ENCODE measurements at places on chromosomes 6 and 20.
A peak's percentile ranks its signal among the peaks of the same experiment; 100 is the strongest.

- no peak for DNase-seq
Observed at GRCh38 chr20:58088625-58089024, 139.8 kb downstream of the ANKRD60 start.

DNA sequence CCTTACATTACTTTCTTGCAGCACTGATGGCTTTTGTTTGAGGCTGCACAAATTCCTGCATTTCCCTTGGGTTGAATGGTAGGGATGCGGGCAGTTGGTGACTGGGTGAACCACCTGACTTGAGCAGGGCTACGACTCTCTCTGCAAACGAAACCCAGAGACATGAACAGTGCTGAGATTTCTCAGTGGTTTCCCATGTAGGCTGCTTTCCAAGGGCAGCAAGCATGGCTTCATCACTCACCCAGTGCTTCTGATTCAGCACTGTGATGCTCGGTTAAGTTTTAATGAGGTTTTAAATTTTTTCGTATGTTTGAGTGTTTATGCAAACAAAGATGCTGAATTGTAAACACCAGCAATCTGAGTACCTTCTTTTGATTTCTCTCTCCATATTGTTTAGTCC, 127.2 kb downstream of the MTHFD1L start:
- no peak for DNase-seq

GRCh38 chr6:67639161-67639560, 995.9 kb upstream of the ADGRB3 start:
- no peak for DNase-seq

- DNase-seq = no peak
Observed at GRCh38 chr6:35295521-35296315, 1.9 kb upstream of the DEF6 start.

DNA sequence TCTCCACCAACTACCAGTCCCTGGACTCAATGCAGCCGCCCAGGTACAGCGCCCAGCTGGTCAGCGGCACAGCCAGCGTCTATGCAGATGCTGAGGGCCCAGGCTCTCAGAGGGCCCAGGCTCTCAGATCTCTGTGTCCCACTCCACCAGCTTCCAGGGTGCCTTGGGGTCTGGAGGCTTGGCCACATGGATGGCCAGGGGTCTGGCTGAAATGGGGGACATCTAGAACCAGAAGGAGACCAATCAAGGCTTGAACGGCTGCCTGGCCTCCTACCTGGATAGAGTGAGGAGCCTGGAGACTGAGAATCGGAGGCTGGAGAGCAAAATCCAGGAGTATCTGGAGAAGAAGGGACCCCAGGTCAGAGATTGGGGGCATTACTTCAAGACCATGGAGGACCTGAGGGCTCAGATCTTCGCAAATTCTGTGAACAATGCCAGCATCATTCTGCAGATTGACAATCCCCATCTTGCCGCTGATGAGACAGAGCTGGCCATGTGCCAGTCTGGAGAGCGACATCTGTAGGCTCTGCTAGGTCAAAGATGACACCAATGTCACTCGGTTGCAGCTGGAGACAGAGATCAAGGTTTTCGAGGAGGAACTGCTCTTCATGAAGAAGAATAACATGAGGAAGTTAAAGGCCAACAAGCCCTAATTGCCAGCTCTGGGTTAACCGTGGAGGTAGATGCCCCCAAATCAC, 44.1 kb upstream of the GRM4 start:
- peak; percentile 39 for DNase-seq

GRCh38 chr6:141401168-141401567, 731.6 kb upstream of the GJE1 start:
- no peak for DNase-seq

- DNase-seq = no peak
Observed at GRCh38 chr6:8991844-8992243, 556.5 kb upstream of the SLC35B3 start.

DNA sequence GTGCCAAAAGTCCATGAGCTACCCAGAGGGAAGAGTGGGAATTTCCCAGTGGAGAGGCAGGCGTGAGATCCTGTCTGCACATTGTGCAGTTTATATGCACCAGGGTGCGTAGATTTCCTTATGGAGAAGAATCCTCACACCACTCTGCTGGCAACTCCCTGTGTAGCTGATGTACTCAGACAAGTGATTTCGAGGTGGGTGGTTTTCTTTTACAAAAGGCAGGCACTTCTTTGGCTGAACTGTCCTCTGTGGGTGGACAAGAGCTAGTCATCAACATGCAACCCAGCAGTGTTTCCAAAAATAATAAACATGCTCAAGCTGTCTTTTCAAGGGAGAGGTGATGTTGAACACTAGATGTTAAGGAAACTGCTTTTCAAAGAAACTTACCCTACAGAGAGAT, 121.7 kb upstream of the NXT1 start:
- DNase-seq = no peak

DNA sequence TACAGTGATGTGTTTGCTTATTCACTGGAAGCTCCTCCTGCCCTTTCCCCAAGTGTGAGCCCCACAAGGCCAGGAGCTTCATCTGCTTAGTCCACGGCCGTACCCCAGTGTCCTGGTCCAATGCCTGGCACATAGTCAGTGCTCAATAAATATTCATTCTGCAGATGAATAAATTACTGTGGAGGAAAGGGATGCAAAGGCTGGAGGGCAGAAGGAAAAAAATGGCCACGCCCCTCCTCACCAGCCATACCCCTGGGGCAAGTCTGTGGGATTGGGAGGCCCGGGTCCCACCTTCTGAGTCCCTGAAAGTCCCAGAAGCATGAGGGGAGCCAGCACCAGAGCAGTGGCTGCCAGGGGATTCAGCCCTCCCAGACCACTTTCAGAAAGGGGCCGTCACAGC, 65.5 kb downstream of the GRM4 start:
- no peak for DNase-seq

- DNase-seq = no peak
Observed at GRCh38 chr20:33773412-33774089, 37.6 kb upstream of the CHMP4B start.

Data from CD4-positive, alpha-beta T cell treated with Interleukin-1 beta for 1 hour (primary cell).